Stomach (tissue), 19 donors: ENCODE measurements at places on chromosomes 2 and 18.

DNA sequence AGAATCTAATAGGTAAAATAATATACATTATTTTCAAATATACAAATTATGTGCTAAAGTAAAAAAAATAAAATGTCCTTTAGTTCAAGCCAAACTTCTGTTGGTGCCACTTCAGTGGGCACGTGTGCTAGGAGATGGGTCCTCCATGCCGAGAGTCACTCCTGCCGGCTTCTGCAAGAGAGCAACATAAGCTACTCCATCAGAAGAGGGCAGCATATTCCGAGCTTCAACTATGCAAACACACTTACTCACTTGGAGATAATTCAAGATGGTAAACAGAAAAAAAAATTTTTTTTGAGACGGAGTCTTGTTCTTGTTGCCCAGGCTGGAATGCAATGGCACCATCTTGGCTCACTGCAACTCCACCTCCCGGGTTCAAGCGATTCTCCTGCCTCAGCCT, 24.4 kb downstream of the CNOT11 start:
- H3K4me3 ChIP-seq: no peak overlapping the region
- H3K27ac ChIP-seq: no peak overlapping the region
- peaks cover 19% of the 10 kb centered on the region for H3K4me1 ChIP-seq
- H3K36me3 ChIP-seq: peaks cover 89% of the 10 kb centered on the region
- peak; percentile 32 for DNase-seq
- H3K27me3 ChIP-seq: no peaks in the 10 kb centered on the region

DNA sequence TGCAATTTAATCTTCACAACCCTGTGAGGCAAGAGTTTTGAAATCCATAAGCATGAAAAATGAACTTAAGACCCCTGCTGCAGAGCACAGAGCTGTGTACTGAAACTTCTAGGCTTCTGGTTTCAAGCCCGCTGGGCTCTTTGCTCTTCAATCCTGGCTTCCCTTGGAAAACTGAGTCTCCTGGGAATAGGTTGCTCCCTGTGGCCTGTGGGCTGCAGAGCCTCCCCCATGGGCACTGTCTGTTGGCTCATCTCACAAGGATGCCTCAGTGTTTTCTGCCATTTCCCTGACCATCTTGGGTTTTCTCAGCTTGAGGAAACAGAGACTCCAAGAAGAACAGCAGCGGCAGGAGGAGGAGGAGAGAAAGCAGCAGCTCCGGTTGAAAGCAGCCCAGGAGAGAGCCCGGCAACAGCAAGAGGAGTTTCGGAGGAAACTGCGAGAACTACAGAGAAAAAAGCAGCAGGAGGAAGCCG, 44.5 kb downstream of the SUMO1 start:
- DNase-seq: no peak
- no peaks in the 10 kb centered on the region for H3K4me1 ChIP-seq
- H3K4me3 ChIP-seq: no peak overlapping the region

DNA sequence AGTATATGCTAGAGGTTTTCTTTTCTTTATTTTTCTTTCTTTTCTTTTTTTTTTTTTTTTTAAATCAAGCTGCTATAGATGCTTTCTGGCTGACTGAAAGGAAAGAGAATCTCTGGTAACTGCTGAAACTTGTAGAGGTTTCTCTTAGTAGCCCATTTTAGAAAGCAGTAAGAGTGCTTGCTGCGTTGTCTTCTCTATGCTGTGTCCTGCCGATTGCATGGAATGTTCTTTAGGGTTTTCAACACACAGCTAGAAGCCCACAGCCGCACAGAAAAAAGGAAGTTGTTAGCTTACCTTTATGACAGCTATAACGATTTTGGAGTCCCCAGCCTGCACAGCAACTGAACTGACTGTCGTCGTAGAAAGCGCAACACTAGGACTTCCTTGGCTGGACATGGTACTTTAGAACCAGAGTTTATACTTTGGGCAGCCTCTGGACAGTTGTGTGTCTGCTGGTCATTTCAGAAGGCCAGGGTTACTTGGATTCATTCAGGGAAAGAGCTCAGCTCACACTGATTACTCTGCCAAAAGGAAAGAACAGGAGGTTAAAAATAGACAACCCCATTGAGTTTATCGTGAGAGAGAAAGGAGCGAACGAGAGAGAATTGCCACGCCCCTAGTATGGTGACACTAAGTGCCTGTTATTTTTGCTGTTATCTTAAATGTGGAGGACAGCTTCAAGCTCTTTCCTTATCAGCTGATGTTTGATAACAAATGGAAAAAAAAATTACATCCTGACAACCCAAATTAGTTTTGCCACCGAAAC, at the start of gene CCDC141:
Gene CCDC141 (minus strand): TSS at position 592 of the 766 bp plus-strand sequence. CDS start 196 bp downstream, at position 396.
- peak within 1 kb of the TSS; percentile 42 for H3K27ac ChIP-seq
- no peaks in the 10 kb centered on the region for H3K27me3 ChIP-seq
- no peak for DNase-seq
- no peaks in the 10 kb centered on the region for H3K4me1 ChIP-seq

DNA sequence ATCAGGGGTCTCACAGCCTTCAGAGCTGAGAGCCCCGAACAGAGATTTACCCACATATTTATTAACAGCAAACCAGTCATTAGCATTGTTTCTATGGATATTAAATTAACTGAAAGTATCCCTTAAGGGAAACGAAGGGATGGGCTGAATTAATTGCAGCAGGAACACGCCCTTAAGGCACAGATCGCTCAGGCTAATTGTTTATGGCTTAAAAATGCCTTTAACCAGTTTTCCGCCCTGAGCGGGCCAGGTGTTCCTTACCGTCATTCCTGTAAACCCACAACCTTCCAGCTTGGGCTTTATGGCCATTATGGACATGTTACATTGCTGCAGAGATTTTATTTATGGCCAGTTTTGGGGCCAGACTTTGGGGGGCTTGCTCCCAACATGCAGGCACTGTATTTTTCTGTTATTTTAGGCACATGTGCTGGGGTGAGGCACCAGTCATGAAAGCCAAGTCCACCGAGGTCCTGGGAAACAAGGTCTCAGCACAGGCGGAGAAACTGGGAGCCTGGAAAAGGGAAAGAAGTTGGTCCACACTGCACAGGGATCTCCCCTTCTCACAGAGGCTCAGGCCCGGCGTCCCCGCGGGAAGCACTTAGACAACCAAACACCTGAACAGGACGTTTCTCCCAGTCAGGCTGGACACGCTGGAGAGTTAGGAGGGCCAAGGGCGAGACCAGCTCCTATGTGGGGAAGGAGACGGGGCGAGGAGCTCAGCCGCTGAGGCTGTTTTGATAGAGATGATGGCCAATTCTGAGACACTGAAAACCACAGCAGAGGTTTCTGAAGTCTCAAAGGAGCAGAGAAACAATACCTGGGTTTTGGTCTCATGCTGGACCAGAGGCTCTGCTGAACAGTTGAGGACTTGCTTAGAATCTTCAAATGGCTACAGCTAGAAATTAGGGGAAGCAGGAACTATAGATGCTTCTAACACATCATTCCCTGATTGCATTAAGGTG, 86.7 kb downstream of the TMEM18 start:
- no peak overlapping the region for H3K4me3 ChIP-seq
- H3K27me3 ChIP-seq: peaks cover 19% of the 10 kb centered on the region
- H3K36me3 ChIP-seq: no peaks in the 10 kb centered on the region

- no peak for DNase-seq
- no peak overlapping the region for H3K4me3 ChIP-seq
- peaks cover 87% of the 10 kb centered on the region for H3K36me3 ChIP-seq
Observed at GRCh38 chr2:238042849-238043584, 17.8 kb upstream of the SCLY start.

GRCh38 chr2:18387441-18388206, 172.8 kb downstream of the RDH14 start:
- DNase-seq: peak; percentile 92
- H3K27me3 ChIP-seq: no peaks in the 10 kb centered on the region
- no peaks in the 10 kb centered on the region for H3K4me1 ChIP-seq
- no peak overlapping the region for H3K4me3 ChIP-seq
- peak overlapping the region; percentile 10 for H3K27ac ChIP-seq
- H3K36me3 ChIP-seq: no peaks in the 10 kb centered on the region
